D341Med (cell line): ENCODE measurements at places on chromosomes 2 and 18.

- DNase-seq, result no peak
These were observed 124.7 kb downstream of the PPP1R1C start for GRCh38 chr2:182110347-182110746.

DNA sequence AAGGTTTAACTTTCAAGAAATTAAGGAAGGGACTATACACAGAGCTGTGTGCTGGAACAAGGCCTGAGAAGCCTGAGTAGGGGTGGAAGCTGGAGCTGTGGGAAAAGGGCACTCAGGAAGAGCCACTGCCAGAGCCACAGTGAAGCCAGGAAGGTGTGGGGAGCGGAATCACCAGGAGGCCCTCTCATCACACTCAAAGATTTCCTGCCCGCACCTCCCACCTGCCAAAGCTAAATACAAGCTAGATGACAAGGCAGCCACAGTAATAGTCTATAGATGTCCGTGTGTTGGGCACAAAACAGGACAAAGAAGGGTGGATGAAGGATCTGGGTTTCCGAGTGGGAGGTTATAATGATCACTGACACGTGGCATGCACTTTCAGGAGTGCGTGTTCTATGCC is 126.0 kb downstream of the ZNF532 start:
- DNase-seq, result no peak

DNA sequence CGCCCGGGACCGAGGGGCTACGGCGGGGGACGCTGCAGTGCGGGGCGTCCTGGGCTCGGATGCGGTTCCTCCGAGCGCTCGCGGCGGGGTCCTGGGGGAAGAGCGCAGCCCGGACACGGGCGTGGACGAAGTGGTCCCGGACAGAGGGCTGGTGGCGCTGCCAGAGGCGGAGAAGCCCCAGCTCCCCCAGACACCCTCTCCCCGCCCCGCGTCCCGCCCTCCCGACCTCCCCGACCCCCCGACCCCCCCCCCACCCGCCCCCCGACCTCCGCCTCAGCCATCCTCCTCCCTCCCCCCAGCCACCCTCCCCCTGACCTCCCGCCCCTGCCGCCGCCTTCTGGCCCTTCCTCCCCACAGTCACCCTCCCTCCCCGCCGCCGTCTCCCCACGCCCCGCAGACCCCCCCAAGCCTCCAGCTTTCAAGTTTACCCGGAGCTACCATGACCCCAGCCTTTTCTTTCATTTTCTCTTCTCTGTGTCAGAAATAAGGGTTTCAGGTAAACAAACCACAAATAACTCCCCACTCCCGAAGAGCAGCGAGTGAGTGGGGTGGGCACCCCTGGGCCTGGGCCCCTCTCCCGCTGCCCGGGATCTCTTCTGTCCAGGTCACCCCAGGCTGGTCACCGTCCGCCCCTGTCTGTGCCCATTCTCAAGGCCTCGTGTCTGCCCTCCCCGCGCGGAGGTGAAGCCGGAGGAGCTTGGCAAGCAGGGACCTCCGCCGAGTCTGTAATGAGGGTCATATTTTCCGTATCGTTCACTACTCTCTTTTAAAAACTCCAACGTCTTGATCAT is 5.1 kb downstream of the NFATC1 start:
- no peak for DNase-seq

- DNase-seq, result no peak
These were observed 190.1 kb downstream of the LRP1B start for GRCh38 chr2:141940709-141941108.

- no peak for DNase-seq
These were observed 50.6 kb upstream of the STAT1 start for GRCh38 chr2:191064590-191064989.

- DNase-seq, result no peak
These were observed 29.9 kb downstream of the HS6ST1 start for GRCh38 chr2:128288781-128289180.

- DNase-seq, result no peak
These were observed 396.2 kb downstream of the ZNF516 start for GRCh38 chr18:76098674-76099411.

- no peak for DNase-seq
These were observed 519.2 kb upstream of the MYT1L start for GRCh38 chr2:2850218-2850755.
